ENCODE measurements at places on chromosomes 2 and 18.

DNA sequence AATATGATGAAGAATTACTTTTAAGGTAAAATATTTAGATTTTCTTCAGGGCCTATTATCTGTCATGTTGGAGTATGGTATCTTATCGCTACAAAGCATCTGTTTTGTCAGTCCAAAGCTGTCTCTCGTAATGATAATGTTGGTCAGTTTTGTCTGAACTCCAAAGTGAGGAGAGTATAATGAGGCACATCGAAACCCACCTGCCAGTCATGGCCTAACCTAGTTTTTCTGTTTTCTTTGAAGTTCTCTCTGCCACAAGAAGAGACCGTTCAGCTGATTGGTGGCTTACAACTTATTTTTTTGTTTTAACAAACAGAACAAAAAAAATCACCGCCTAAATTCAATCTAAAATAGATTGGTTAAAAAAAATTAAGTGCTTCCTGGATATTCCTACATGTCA lies 1387.9 kb downstream of the RPIA start:
- DNase-seq = no peak

DNA sequence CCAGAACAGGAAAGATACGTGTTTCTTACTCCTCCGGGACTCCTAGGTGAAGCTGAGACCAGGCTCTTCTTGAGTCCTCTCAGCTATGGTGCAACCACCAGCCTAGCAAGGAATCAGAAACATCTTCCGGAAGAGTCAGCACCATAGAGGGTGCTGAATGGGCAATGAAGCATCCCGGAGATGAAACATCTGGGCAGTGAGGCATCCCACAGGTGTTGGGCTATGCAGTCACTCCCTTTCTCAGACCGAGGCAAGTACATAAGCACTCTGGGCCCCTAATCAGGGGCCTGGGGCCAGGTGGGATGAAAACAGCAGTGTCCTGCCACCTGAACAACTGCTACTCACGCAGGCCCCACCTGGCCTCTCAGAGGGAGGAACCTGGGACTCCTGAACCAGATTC lies 1.4 kb upstream of the CAPN10 start:
- no peak for DNase-seq

DNA sequence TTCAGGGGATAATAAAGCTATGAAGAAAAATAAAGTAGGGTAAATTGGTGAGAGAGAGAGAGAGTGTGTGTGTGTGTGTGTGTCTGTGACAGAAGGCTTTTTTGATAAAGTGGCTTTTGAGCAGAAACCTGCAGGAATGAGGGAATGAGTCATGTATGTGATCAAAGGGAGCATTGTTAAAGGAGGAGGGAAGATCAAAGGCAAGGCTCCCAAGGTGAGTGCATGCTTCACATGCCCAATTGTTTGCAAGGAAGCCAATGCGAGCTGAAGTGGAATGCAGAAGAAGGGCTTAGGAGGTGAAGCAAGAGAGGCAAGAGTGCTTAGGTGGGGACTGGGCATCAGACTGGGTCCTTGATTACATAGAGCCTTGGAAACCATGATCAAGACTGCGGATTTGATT lies 96.8 kb downstream of the DNAH6 start:
- DNase-seq = no peak

GRCh38 chr2:54262015-54262765 lies 6.2 kb upstream of the TSPYL6 start:
- DNase-seq = no peak

GRCh38 chr18:26657631-26658581 lies 109.6 kb upstream of the KCTD1 start:
- no peak for DNase-seq

GRCh38 chr2:224934526-224935188 lies 107.6 kb downstream of the DOCK10 start:
- no peak for DNase-seq

- DNase-seq = no peak
Measured at GRCh38 chr18:36066686-36067054, 689 bp downstream of the RPRD1A start.

DNA sequence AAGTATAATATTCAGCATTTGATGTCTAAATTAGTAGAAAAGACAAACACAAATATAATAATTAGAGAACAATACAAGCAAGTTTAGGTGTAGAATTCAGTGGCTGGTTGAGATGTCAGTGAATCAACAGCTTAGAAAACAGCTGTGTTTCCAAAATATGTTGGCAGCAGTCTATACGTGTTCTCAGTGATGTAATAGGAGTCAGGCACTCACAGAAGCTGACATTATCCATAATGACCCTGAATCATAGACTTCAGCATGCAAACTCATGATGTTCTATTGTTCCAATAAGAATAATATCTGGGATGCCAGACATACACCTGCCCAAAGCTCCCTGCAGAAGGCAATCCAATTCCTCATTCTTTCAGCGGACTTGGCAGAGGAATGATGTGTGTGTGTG lies 164.7 kb downstream of the SLC8A1 start:
- DNase-seq = no peak

Measured in stimulated activated CD8-positive, alpha-beta memory T cell treated with anti-CD3 and anti-CD28 coated beads, Interleukin-15, amount 100 ng/mL, for 24 hours (primary cell).